ENCODE measurements at places on chromosomes 13 and 19. TPM values are rescaled to one million over a fixed set of nuclear protein-coding genes. Genes with fewer than 3 reads are reported as not detected.

DNA sequence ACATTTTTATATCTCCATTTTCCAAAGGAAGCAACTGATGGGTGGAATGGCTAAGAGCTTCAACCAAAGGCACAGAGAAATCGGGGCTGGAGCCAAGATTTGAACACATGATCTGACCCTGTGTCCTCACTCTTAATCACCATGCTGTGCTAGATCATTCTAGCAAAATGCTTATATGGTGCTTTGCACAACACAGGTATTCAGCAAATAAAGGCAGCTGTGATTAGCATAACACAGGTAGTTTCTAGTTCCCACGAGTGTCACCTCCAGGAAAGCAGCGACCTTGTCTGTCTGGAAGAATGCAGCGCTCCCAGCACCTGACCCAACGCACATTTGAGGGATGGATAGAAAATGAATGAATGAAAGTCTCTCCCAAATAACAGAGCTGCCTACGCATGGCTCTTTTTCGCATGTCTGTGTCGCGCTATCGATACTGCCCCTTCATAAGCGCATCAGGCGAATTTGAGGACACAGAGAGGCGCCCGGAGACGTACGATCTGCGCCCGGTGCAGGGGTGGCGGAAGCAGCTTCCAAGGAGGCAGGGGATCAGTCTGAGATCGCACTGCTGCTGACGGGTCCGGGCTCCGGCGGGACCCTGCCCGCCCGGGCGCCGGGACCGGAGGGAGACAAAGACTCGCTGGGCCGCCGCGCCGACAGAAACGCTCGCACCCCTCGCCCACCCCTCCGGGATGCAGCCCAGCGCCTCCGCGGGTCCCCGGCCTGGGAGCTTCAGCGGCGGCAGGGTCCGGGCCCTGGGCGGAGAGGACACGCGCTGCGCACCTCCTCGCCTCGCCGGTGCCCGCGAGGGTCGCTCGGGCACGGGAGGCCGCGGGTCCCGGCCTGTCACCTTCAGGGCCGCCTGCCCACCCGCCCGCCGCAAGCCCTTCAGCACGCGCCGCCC is 609 bp downstream of the EPS15L1 start:
- no peak for DNase-seq

- DNase-seq = no peak
These were observed 5.6 kb downstream of the PIAS4 start for GRCh38 chr19:4012975-4013634.

DNA sequence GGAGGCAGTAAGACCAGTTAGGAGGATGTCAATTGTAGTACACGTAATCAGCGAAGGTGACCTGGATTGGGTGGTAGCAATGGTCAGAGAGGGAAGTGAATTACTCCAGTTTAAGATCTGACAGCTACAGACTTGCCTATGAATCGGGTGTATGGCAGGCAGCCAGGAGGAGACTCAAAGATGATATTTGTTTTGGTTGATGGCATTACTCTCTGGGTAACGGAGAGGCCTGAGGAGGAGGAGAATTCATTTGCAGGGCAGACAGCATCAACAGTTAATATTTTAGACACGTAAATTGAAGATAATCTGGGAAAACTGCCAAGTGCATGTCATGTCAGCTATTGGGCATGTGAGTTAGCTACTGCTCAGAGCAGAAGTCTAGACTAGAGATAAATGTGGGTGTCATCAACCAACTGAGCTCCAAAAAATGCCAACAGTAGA is 109.2 kb downstream of the SGCG start:
- DNase-seq = no peak

DNA sequence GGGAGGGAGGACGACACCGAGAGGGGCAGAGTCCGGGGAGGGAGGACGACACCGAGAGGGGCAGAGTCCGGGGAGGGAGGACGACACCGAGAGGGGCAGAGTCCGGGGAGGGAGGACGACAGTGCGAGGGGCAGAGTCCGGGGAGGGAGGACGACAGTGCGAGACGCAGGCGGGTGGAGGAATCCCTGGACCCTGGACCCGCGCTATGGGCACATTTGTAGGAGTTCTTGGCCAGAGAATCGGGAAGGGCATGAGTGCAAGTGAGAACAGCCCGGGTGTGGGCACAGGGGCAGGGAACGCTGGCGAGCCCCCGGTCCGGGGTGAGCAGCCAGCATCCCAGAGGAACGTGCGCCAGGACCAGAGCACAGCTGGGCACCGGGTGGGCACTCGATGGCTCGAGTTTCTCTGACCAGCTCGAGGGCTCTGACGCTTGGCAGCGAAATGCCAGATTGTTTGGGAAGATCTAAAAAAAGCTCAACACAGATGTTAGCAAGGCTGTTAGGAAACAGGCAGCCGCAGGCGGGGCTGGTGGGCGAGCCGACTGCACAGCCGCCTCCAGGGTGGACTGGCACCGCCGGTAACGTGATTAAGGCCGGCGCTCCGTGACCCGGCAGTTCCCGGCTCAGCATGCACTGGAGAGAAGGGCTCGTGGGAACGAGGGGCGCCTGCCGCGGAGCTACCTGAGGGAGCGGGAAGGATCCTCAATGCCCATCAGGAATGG is 17.9 kb upstream of the C2CD4C start:
- no peak for DNase-seq

- DNase-seq = no peak
These were observed 47.8 kb downstream of the COL4A2 start for GRCh38 chr13:110354715-110355473.

GRCh38 chr19:30222428-30222873 is 149.7 kb upstream of the ZNF536 start:
- no peak for DNase-seq

GRCh38 chr19:2976609-2977000 is 759 bp upstream of the TLE6 start:
- DNase-seq = no peak

DNA sequence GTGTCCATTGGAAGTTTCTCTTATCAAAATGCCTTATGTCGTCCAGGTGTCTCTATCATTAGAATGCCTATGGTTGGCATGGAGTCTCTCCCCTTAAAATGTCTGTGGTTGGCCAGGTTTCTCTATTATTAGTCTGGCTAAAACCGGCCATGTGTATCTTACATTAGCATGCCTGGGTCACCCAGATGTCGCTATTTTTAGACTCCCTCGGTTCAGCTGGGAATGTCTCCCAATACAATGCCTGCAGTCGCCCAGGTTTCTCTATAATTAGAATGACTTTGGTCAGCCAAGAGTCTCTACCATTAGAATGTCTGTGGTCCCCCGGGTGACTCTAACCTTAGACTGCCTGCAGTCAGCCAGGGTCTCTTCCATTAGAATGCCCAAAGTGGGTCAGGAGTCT is 1536.1 kb downstream of the UQCRFS1 start:
- DNase-seq = no peak

DNA sequence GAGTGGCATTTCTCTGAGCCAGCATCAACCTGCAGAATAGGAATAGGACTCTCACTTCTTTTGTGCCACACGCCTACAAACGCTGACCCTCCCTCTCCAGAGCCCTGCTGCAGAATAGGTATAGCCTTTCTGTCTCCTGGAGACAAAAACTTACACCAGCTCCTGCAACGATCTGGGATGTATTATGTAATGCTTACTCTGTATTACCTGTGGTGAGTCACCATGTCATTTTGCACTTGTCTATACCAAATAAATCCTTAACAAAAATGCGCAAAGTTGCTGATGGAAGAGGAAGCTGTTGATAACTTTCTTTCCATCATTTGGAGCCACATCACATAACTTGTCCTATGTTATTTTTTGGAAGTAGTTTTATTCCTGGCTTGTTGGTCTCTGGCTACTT is 155.8 kb upstream of the FNDC3A start:
- no peak for DNase-seq

DNA sequence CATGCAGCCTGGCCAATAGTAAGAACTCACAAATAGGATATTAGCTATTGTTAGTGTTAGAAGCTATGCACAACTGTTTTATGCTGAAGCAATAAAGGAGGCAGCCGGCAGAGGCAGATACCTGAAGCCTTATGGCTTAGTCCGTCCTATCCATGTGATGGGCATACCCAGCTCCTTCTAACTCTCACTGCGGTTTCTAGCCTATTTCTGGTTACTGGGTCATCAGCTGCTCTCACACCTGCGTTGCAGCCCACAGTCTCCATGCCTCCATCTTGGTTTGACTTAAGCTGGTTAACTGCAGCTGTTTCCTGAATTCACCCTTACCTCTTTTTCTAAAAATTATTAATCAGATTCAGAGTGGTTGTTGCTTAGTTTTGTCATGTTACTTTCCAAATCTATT is 40.5 kb upstream of the CNMD start:
- DNase-seq = no peak

- no peak for DNase-seq
These were observed 31.4 kb downstream of the SCGB2B2 start for GRCh38 chr19:34645551-34645950.

DNA sequence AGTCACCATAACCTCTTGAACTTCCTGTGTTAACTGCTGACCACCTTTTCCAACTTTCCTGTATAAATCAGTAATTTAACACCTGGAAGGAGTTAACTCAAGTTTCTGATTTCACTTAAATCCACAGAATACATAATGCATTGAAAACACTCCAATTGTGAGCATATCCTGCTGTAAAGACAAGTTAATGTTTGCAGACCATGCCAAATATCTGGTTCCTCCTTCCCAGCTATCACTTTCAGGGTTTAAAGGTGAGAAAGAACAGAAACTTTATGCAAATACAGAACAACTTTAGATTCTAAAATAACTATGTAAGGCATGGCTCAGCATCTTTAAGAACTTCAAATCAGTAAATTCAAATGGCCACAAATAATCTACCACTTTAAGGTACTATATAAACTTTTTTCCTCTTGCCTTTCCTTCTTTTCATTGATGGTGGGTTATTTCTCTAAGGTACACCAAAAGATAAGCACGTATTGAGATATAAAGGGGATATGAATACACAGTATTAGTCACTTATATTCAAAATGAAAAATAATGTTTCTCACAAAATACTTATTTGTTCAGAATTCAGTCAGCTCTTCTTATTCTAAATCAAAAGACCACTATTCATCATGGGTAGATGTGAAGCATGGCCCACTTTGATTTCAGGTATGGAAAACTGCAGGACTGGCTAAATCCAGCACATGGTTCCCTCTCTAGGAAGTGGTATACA is 6.6 kb upstream of the TPTE2 start:
- DNase-seq = no peak

- no peak for DNase-seq
These were observed 8.9 kb downstream of the ETHE1 start for GRCh38 chr19:43518051-43518450.

GRCh38 chr13:40776232-40776631 is 5.2 kb upstream of the MRPS31 start:
- no peak for DNase-seq

DNA sequence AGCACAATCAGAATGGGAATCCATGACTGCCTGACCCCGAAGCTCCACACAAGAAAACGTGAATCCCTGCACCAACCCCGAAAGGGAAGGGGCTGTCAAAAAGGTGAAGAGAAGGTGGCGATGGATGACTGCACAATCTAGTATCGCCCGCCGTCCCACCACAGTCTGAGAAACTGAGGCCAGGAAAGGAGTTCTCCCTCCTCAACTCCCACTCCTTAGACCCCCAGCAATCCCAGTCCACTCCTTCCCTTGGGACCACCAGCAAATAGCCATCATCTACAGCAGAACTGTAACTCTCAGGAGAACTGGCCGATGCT is 451 bp downstream of the NOSIP start:
- no peak for DNase-seq

DNA sequence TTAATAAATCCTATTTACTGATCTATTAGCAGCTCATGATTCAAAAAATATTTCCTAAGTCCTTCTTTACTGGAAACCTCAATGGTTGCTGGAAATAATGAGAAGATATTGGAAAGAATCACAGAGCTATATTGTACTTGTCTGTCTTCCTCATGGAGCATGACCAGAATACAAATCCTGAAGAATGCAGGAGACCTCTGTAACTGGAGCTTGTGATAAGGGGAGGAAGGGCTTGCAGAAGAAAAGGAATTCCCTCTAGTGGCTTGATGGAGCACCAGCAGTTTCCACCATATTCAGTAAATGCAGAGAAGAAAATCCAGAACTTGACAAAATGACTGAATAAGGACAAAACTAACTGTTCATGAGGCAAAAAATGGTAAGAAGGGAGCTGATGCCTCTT is 1333.1 kb downstream of the EFNB2 start:
- peak; percentile 9 for DNase-seq

- DNase-seq = no peak
These were observed 5.5 kb upstream of the RANBP3 start for GRCh38 chr19:5983367-5983955.

GRCh38 chr13:112132142-112132541 is 65.2 kb downstream of the SOX1 start:
- no peak for DNase-seq

DNA sequence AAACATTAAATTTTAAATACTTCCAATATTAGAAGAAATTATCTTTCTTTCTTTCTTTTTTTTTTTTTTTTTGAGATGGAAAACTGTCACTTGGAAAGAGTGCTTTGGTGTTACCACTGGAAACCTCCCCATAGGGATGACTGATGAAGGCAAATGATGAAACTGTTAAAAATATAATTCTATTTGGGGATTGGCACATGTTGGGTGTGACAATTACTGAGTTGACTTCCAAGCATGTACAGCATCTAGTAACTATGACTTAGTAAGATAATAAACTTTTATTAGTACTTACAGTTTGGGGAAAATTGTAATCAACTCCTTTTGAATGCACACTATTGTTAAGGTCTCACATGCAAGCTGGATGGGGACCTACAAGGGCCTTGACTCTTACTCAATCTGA is 592.5 kb downstream of the KCTD12 start:
- DNase-seq = no peak

GRCh38 chr19:1069009-1069779 is 2.2 kb downstream of the ARHGAP45 start:
- no peak for DNase-seq

- DNase-seq = no peak
These were observed 1678.3 kb upstream of the PCDH20 start for GRCh38 chr13:63093907-63094469.

GRCh38 chr19:46159418-46160232 is 11.6 kb downstream of the IGFL2 start:
- DNase-seq = no peak

DNA sequence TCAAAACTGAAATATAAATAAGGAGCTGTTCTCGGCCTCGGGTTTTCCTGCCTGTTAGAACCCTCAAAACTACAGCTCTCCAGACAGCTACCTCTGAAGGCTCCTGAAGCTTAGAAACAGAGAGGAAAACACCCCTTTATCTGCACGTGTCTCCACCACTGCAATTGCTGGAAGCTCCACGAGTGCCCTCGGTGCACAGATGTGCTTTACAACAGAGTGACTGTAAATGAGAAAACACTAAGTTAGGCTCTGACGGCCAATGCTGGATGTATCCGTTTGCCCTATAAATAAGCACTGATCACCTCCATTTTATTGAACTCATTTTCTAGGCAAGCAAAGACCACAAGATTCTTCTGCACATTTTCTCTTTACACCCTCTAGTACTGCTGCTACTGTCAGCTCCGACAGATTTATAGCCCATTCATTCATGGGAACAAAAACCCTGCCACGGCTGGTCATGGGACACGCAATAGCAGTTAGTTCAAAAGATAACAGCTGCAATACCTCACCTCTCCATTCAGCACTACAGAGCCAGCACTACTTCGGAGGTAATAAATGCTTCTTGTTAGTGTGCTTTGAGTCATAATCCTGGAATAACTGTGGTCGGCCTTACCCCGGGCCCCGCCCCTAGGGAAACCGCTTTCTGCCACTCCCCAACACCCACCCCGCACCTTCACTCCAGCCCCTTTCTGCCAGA is 241.1 kb upstream of the ZNF507 start:
- no peak for DNase-seq

Gene PCDH17
- polyA plus RNA-seq = 15.7 TPM

Gene GAPDHS
- polyA plus RNA-seq = not detected

Gene CLC
- polyA plus RNA-seq = 5.1 TPM

Gene REEP6
- polyA plus RNA-seq = 23.5 TPM

Gene CBY2
- 0.91 TPM for polyA plus RNA-seq

Gene PODNL1
- 0.93 TPM for polyA plus RNA-seq

Gene WDR88
- polyA plus RNA-seq = 1.4 TPM

Gene CLIP3
- polyA plus RNA-seq = 47.0 TPM

Gene WTIP
- 40.9 TPM for polyA plus RNA-seq
